ENCODE measurements at places on chromosomes 4 and X.
A peak's percentile ranks its signal among the peaks of the same experiment; 100 is the strongest.

GRCh38 chr4:47390428-47391125, 72.9 kb downstream of the COMMD8 start:
- DNase-seq, result no peak

DNA sequence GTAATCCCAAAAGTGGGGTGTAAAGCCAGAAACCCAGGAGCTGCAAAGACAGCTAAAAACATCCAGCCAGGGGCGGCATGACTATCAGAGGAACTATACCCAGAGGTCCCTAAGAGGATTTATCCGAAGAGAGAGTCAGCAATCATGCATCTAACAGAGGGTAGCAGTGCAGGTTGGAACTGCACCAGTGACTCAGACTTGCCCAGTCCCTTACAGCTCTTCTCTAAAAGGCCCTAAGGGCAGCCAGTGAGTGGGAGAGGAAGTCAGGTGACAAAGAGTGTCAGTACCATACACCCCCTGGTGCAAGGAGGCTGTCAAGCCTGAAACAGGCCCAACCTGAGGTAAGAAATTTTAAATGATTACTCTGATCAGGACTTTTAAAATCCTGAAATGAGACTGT, 88.1 kb downstream of the CAMK2D start:
- DNase-seq, result peak; percentile 26

DNA sequence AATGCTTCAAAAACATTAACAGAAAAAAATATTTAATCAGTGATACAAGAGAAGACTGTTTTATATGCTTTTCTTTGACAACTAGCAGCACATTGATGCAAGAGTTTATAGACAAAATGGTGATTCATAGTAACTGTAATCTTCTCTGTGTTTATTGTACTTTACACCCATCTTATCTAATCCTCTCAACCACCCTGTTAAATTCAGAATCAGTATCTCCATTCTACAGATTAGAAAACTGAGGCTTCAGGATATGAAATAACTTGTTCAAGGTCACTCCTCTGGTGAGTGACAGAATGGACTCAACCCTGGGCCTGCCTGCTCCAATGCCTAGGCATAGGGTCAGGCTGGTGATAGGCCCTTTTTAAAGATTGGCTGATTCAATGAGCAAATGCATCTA, 26.1 kb upstream of the TMEM184C start:
- no peak for DNase-seq

DNA sequence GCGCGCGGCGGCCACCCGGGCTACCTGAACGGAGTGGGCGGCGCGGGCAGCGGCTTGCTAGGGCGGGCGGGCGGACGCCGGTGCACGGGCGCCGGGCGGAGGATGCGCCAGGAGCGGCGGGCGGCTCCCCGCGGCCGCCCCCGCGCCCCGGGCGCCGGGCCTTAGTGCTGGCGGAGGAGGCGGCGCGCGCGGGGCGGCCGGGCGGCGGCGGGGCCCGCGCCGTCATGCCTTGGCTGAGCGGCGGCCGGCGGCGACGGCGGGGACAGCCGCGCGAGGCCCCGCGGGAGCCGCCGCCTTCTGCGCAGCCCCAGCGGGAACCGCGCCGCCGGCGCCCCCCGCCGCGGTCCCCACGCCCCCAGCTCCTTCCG, 48.2 kb downstream of the CLDN34 start:
- no peak for DNase-seq

- no peak for DNase-seq
Measured at GRCh38 chr4:108303488-108304177, 134.9 kb upstream of the LEF1 start.
